Stimulated activated CD4-positive, alpha-beta T cell treated with anti-CD3 and anti-CD28 coated beads, Interleukin-15, amount 100 ng/mL, for 24 hours (primary cell): ENCODE measurements at places on chromosomes 1 and 21.

DNA sequence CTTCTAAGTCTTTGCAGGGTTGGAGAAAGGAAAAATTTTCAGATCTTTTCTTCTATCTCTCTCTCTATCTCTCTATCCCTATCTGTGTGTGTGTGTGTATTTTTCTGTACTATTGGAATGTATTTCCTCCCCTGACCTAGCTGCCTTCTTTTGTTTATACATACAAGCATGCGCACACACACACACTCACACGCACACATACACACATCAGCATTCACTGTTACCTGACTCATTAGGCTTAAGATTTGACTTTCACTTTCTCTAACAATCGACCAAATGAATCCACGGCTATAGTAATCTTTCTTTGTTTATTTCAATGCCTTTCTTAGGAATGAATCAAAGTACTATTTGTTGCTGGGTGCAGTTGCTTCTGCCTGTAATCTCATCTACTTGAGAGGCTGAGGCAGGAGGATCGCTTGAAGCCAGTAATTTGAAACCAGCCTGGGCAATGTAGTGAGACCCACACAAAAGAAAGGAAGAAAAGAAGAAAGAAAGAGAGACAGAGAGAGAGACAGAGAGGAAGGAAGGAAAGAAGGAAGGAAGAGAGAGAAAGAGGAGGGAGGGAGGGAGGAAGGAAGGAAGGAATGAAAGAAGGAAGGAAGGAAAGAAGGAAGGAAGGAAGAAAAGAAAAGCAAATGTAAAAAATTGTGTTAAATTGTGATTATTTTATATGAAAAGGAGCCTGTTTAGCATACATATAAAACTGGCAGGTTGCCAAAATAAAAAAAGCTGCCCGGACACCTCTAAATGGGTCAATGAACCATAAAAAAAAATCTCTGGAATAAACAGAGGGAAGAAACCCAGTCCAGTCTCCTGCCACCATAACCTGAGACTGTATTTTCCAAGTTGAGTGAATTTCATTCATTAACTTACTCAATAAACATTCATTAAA, 206.8 kb downstream of the ZNF326 start:
- DNase-seq, result no peak

DNA sequence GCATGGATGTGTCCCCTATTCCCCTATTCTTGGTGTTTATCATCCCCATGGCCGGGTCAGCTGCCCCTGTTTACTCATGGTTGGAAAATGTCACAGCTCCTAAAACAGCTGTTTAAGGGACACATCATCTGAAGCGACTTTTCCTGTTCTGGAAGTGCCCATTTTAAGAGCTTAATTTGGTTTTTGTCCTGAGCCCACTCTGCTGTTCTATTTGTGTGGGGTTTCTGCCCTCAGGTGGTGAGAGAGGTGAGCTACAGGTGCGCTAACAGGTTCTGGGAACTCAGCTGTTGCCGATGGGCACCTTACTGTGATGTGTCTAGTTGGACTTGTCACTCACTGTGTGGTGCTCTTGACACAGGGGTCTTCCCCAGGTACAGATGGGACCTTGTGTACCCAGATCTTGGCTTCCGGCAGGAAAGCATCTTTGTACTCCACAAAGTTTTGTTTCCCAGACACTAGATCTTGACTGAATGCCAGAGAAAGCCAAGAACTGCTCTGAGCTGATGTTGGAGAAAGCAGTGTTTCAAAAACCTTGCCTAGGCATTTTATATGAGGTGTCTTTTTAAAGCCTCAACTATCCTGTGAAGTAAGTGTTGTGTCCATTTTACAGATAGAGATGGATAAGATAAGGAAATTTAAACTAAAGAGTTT, 59.0 kb upstream of the CD1D start:
- DNase-seq, result peak; percentile 36

- DNase-seq, result no peak
Measured at GRCh38 chr1:165823552-165824268, 3.7 kb upstream of the UCK2 start.

GRCh38 chr21:34086887-34087306, 13.5 kb downstream of the MRPS6 start:
- DNase-seq, result no peak

- DNase-seq, result no peak
Measured at GRCh38 chr1:112528076-112528475, 19.3 kb downstream of the WNT2B start.

GRCh38 chr1:50620680-50621329, 197.6 kb upstream of the DMRTA2 start:
- no peak for DNase-seq

DNA sequence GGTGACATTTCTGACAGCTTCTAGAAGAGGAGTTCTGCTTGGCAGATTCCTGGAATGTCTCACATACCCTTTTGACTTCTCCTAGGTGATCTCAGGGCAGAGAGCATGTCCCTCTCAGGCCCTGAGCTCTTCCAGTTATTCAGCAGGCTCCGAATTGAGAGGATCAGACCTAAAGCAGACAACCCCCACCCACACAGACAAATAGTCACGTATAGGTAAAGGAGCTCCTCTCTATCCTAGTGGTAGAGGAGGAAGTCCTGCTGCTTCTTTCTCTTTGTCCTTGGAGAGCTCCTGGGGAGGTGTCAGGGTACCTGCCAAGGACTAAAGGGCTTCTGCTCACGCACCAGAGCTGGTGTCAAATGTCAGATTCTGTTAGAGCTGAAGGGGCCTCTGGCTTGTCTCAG, 128.1 kb downstream of the IER5 start:
- DNase-seq, result no peak

DNA sequence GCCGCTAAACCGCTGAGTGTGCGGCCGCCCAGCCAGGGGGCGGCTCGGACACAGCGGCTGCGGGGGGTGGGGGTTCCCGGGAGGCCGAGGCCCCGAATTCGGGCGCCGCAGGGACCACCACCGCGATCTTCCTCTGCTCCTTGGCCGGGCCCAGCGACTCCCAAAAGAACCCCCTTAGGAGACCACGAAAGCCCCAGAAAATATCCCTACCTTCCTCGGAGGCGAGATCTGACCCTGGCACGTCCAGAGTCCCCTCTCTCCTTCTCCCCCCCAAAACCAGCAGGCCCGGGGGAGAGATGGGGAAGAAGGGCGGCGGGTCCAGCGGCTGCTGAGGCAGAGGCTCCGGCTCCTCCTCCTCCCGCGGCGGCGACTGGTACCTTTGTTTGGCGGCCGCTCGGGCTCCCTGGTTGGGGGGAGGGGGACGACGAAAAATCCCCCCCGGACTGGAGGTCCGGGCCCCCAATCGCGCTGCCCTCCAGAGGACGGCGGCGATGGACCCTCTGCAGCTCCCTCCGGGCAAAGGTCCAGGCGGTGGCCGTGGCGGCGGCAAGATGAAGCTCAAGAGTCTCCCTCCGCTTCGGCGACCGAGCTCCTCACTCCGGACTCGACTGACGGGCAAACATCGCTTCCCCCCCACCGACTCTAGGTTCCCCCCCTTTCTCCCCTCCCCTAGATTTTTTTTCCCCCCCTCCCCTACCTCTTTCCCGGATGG, at the start of gene ARID4B:
TSS of gene ARID4B (minus strand) at position 621 of the 712 bp plus-strand sequence. CDS start 1,260 bp downstream, outside the sequence.
- peak; percentile 65 for DNase-seq

GRCh38 chr1:186497651-186498050, 36.7 kb upstream of the PDC start:
- DNase-seq, result no peak

DNA sequence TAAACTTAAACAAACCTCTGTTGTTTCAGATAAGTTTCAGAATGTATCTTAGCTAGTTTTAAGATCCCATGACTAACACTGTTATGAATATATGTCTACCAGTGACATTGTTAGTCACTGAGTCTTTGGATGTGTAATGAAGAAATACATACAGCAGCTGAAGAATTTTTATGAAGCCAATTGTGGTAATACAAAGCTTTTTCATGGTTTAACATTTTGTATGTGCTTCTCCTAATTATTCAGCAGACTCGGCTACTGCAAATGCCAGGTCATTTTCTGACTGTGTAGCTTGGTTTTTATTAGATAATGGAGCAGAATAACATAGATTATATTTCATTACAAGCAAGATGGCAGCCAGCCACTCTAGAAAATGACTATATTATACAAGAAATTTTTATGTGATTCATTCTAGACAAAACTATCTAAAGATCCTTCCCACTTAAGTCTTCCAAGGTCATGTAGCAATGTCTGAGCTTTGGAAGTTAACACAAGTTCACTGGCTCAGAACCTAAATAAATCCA, 147.8 kb downstream of the TNFSF18 start:
- DNase-seq, result no peak

GRCh38 chr1:53031732-53032131, 30.3 kb upstream of the PODN start:
- DNase-seq, result no peak

DNA sequence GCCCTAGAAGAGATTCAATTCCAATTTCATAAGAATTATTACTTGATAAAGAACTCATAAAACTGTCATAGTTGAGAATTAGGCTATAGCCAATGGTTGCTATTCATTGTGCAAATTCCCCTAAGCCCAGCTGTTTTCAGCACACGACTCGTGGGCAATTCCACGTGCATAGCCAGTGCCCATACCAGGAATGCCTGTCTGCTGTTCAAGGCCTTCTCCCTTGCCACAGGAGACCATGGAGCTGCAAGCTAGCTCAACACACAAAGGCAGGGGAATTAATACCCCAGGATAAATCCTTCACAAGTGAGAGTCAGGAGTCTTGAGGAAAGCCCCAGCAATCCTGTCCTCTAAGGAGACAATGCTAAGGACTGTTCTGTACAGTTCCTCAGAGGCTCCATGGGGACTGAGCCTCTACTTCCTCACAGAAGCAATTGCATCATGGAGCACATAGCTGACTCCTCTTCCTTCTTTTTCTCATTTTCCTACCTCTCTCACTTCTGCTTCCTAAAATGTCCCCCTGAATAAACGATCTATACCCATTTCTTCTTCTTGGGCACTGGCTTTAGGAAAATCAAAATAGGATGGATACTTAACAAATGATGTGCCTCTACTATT, 19.1 kb upstream of the CHRM3 start:
- no peak for DNase-seq

- no peak for DNase-seq
Measured at GRCh38 chr1:19619697-19620384, 24.3 kb upstream of the NBL1 start.

- no peak for DNase-seq
Measured at GRCh38 chr1:13585612-13585991, 2.0 kb downstream of the PDPN start.

DNA sequence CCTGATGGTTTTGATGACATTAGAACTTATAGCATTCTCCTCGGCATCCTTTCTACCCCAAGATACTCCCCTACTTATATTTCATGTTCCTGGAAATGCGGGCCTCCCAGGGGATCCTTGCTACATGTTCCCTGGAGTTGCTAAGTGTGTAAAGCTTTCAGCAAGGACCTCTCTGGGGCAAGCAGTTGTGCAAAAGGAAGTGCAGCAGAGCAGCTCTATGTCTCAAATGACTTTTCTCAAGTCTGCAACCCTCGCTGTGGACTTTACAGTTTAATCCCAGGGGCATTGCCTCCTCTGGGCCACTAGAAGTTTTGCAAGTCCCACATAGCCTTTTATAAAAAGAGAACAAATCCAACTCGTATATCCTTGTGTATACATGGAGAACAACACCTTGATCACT, 20.8 kb upstream of the MNDA start:
- DNase-seq, result no peak

DNA sequence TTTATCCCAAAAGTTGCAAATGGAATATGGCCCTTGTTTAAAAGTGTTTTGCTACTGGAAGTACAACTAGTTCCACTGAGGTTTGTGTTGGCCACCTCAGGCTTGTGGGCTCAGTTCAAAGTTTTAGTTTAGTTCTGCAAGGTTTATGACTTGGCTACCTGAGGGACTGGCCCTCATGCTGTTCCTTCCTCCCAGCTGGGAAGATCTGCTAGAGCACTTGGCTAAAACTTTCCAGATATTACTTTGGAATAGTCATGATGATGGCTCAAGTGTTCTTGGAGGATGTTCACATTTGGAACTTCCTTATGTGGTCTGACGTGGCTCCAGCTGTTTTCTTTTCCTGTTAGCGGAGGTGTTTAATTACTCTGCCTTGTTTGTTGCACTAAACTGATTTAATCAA, 110.2 kb upstream of the IVNS1ABP start:
- no peak for DNase-seq

DNA sequence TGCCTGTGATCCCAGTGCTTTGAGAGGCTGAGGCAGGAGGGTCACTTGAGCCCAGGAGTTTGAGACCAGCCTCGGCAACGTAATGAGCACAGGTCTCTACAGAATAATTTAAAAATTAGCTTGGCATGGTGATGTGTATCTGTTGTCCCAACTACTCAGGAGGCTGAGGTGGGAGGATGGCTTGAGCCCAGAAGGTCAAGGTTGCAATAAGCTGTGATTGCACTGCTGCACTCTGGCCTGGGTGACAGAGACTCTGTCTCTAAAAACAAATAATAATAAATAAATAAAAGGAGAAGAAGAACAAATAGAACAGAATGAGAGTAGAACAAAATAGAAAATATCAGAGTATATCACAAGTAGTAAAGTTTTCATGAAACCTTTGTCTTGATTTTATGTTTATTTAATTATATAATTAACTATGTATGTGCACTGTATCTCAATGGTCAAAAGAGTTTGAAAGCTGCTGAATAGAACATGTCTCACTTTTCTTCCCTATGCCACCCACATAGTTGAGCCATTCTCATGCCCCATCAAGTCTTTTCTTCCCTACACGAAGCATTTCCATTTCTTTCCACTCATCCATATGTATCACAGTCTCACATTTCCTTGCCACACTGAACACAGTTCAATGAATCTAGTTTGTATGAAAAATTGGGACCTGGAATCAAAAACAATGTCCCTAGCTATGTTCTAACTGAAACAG, 22.9 kb upstream of the APOBEC4 start:
- no peak for DNase-seq

- no peak for DNase-seq
Measured at GRCh38 chr1:55304229-55304740, 89.1 kb upstream of the USP24 start.

GRCh38 chr1:200628223-200628881, 7.8 kb upstream of the KIF14 start:
- DNase-seq, result peak; percentile 67

- DNase-seq, result no peak
Measured at GRCh38 chr1:17377325-17377953, 5.4 kb downstream of the PADI6 start.

DNA sequence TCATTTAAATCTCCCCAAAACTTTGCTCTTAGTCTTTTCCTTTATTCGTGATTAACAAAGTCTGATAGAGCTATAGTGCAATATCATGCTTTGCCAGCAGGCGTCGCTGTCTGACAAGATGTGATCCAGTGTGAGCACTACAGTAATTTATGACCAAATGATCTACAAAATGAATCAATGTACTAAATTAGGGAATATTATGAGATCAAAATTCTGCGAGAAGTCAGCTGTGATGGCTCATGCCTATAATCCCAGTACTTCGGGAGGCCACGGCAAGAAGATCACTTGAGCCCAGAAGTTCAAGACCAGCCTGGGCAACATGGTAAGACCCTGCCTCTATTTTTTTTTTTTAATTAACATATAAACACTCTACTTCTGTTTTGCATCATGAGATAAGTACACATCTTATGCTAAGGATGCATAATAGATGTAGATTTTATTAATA, 3.6 kb upstream of the SPSB1 start:
- DNase-seq, result peak; percentile 89

DNA sequence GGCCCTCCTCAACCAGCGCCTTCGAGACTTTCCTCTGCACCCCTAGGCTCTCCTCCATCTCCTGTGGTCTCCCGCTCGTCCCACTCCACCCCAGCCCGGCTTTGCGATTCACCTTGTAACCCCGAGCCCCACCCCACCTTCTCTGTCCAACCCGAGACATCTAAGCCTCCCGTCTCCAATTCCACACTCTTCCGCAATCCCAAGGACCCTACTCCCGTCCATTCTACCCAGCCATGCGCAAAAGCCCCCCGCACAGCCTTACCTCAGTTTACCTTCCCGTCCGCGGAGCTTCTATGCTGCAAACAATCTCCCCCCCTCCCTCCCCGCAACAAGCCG, 174 bp downstream of the SH3BP5L start:
- no peak for DNase-seq
